ENCODE measurements at places on chromosomes 5 and 9.
A peak's percentile ranks its signal among the peaks of the same experiment; 100 is the strongest.

DNA sequence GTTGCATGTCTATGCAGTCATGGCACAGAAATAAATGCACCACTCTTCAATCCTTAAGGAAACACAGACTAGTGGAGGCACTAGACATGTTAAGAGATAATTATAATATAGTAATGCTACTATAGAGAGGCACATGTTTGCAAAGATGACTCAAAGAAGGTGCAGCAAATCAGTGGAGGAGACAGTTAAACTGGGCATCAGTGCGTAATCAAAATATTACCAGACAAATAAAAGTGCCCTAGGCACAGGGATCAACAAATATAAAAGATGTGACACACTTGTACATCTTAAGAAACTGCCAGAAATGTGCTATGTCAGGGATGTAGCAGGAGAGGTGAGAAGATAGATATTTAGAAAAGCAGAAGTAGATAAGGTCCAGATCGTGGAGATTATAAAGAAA lies 642.1 kb downstream of the SLCO4C1 start:
- no peak for DNase-seq

DNA sequence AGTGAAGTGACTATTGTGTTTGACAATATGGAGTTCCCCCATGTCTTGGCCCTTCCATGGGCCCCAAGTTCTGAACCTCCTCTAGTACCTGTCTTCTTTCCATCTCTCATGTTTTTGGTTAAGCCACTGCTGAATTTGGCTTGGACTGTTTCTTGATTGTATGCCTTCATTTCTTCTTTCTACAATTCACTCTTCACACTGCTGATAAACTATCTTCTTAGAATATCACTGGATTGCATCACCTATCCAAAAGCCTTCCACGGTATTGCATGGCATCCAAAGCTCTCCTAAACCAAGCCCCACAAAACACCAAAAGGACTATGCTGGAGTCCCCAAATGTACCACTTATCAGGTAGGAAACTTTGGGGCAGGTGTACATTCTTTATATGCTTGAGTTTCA lies 4.3 kb upstream of the POC5 start:
- no peak for DNase-seq

DNA sequence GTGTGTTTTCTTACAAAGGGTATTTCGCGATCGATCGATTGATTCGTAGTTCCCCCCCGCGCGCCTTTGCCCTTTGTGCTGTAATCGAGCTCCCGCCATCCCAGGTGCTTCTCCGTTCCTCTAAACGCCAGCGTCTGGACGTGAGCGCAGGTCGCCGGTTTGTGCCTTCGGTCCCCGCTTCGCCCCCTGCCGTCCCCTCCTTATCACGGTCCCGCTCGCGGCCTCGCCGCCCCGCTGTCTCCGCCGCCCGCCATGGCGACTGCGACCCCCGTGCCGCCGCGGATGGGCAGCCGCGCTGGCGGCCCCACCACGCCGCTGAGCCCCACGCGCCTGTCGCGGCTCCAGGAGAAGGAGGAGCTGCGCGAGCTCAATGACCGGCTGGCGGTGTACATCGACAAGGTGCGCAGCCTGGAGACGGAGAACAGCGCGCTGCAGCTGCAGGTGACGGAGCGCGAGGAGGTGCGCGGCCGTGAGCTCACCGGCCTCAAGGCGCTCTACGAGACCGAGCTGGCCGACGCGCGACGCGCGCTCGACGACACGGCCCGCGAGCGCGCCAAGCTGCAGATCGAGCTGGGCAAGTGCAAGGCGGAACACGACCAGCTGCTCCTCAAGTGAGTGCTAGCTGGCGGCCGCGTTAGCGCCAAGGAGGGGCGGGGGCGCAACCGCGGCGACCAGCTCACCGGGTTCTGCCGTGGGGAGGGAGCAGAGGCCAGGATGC lies 480 bp downstream of the LMNB1 start:
- DNase-seq: peak; percentile 49

DNA sequence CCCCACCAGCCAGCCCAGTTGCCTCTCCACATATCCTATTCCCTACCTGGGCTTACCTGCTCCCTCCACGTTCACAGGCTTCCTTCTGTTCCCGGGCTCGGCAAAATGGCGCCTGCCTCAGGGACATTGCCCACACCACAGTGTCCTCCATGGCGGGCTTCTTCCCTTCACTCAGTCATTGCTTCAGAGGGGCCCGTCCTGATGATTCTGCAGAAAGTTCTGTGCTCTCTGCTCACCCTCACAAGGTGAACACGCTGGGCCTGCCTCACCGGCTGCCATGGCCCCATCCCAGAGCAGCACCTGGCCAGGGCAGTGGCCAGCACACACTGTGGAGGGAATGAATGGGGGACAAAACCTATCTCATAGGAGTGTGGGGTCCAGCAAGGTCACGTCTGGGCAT lies 313.0 kb downstream of the GADD45G start:
- no peak for DNase-seq

- DNase-seq: no peak
Measured at GRCh38 chr5:58317009-58317408, 142.9 kb downstream of the PLK2 start.

GRCh38 chr5:58937031-58937681 lies 354.3 kb downstream of the RAB3C start:
- no peak for DNase-seq

GRCh38 chr9:37370968-37371563 lies 51.4 kb upstream of the GRHPR start:
- no peak for DNase-seq

GRCh38 chr5:141805874-141806595 lies 72.2 kb downstream of the PCDH1 start:
- no peak for DNase-seq

GRCh38 chr5:159631001-159631400 lies 285.3 kb upstream of the ADRA1B start:
- DNase-seq: no peak

DNA sequence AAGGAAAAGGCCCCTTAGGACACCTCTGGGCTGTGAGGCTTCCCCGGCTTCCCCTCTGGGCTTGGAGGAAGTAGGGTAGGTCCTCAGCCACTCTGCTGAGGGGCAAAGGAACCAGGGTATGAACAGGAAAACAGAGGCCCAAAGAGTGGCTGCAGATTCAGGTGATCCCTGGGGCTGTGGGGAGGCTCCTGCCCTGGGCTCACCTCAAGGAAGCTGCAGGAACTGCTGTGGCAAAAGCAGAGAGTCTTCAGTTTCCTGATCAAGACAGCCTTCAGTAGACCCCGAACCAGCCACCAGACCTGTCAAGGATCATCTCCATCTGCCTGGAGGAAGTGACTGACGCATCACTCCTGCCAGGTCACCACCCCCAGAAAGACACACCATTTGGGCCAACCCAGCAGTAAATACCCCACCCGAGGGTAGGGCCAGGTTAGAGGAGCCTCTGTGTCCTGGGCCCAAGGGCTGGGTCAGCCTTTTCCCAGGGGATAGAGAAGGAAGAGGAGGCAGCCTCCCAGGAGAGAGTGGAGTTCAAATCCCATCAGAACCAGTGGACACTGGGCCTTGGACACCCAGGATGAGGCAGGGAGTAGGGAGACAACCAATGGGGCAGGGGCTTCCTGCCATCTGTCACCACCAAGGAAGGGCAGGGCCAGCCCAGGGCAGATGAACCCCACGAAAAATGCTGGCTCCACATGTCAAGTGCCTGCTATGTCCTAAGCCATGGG lies 5.8 kb upstream of the ST6GALNAC6 start:
- peak; percentile 60 for DNase-seq

DNA sequence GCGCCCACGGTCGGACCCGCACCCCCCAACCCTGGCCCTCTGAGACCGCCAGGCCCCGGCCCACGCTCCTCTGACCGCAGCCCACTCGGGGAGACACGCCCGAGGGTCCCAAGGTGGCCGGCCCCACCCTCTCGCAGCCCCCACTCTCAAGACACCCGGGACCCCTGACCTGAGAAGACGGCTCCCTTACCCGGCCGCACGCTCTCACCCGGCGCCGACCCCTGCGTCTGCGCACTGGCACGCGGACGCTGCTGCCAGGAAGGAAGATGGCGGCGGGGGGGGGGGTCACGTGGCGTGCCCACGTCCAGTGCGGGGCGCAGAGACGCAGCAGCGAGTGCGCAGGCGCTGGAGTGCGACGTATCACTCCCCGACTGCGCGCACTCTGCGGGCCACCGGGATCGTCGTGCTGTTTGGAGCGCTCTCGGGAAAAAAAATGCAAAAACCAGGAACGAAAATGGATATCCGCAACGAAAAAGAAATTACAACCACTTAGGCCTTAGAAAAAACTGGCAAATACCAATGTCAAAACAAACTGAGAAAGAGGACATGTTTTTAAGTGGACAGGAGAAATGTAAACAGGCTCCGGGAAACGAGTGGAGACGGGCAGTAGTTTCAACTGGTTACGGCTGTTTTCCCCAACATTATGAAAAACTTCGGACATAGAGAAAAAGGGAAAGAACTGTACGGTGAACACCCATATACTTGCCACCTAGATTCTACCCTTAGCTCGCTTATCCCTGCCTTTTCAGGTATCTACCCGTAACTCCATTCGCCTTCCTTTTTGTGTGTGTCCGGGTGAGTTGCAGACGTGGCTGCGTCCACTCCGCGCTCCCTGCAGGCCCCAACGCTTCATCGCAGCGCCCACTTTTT lies at the start of gene MRPL36:
MRPL36 (minus strand) TSS at position 236 of the 870 bp plus-strand sequence. CDS start 902 bp downstream, outside the sequence.
- DNase-seq: peak; percentile 88

- no peak for DNase-seq
Measured at GRCh38 chr5:129362456-129362855, 97.6 kb upstream of the ADAMTS19 start.

GRCh38 chr5:170865622-170866021 lies 3.8 kb downstream of the RANBP17 start:
- DNase-seq: no peak

DNA sequence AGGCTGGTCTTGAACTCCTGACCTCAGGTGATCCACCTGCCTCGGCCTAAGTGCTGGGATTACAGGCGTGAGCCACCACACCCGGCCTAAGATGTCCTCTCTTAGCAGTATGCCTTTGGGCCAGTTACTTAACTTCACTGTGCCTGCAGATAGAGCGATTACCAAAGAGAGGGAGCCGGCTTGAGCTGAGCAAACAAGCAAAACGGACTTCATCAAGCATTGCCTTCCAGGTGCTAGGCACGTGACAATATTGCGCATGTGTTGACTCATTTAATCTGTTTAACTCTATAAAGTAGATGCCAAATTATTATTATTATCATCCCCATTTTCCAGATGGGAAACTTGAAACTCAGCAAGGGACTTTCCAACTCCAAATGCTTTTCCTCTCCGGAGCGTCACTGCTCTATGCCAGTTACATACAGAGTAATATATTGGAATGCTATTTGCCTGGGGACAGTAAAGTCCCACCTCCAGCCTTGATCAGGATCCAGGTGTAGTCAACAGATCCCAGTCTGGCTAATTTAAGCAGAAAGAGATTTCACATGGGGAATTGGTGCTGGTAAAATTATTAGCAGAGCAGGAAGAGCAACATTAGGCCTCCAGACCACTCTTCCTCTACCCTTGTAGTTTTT lies 5.6 kb upstream of the C9orf152 start:
- DNase-seq: no peak
